ENCODE measurements at places on chromosomes 7 and 10. TPM values are rescaled to one million over a fixed set of nuclear protein-coding genes. Genes with fewer than 3 reads are reported as not detected.

The CFAP46 gene
- 0.49 TPM for total RNA-seq

The NRG3 gene
- not detected for total RNA-seq

The MEST gene
- 24.3 TPM for total RNA-seq

The FGFR2 gene
- total RNA-seq: 23.0 TPM

The TMEM270 gene
- not detected for total RNA-seq
